CD4-positive, alpha-beta T cell treated with Interleukin-10 for 1 hour (primary cell): ENCODE measurements at places on chromosomes 16 and 17.

DNA sequence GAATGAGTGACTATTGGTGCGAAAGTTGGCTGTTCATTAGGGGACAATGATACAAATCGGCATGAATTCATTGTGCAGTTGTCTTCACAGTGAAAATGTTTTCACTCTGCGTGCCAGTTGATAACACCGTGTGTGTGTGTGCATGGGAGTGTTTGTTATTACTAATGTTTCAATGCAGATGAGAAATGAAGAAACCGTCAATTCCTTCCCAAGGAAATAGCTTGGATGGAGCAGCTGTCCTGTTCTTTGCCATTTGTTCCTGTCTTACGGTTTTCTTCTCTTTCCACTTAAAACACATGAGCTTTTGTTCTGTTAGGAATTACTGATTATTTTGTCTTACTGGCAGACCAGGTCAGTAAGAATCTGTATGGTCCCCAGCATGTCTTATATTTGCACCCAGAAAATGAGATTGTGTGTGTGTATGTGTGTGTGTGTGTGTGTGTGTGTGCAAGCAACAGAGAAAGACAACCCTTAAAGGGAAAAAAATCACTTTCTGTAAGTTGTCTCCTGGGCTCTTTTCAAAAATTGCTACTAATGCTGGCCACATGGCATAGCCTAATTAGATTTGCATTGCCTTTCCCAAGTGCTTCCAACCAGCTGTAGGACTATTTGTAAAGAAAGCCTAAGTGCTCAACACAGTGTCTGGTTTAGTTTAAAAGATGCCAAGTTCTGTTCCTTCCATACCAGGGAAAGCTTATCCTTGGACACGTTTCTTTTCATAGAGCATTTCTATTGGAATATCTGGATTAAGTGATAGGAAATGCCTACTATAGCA, 23.8 kb downstream of the SHISA9 start:
- DNase-seq: no peak

- no peak for DNase-seq
These were observed 162.9 kb downstream of the SEC14L1 start for GRCh38 chr17:77303620-77304019.

DNA sequence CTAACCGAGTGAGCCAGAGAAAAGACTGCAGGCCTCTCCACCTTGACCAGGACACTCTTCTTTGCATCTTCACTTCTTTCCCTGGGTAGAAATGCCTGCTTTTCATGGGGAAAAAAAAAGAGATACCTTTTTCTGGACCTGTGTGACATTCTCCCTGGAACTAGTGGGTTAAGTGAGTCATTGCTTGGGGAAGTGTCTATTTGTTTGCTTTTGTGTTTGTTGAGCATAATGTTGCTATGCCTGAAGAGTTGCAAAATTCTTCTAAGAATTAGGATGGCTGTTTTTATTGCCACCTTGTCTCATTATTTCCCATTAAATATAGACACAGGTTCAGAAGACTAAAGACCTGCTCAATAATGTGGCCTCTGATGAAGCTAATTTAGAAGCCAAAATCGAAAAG, 18.8 kb downstream of the CLUAP1 start:
- no peak for DNase-seq

DNA sequence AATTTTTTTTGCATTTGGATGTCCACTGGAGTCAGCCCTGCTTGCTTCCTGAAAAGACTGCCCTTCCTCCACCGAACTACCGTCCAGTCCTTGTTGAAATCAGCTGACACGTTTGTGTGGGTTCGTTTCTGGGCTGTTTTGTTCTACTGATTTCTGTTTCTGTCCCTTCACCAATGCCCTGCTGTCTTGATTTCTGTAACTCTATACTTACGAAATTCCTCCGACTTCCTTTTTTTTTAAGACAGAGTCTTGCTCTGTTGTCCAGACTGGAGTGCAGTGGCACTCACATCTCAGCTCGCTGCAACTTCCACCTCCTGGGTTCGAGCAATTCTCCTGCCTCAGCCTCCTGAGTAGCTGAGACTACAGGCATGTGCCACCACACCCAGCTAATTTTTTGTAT, 8.4 kb upstream of the GAA start:
- no peak for DNase-seq

DNA sequence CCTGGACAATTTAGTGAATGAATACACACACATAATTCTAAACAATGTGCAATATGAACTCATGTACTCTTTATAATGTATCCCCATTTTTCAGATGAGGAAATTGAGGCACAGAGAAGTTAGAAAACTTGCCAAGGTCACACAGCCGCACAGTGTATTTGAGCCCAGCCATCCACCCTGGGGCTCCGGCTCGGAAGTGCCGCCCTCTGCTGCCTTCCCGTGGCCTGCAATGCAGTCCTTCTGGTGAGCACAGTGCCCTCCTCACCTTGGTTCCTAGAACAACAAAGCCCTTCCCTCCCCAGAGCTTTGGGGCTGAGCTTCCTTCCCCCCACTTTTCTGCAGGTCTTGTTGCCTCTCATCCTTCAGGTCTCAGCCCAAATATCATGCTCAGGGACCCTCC, 63.7 kb downstream of the C16orf78 start:
- no peak for DNase-seq

DNA sequence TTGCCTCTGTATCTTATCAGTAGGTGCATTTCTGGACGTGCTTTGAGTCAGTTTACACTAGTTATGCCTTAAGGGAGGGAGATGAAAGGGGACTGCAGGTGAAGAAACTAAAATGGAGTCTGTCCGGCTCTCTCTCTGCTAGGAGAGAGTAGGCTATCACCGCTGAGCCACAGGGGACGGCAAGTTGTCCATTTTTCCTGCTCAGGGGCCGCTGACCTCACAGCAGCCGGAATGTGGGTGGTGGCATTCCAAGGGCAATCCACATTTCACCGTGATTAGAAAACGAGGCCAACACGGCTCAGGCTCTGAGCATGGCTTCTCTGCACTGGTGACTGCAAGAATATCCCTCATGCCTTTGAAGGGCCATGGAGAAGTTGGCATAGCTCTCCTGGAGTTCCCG, 19.0 kb upstream of the KLHDC4 start:
- no peak for DNase-seq

GRCh38 chr16:12166271-12166670, 189.7 kb downstream of the SNX29 start:
- DNase-seq: no peak

DNA sequence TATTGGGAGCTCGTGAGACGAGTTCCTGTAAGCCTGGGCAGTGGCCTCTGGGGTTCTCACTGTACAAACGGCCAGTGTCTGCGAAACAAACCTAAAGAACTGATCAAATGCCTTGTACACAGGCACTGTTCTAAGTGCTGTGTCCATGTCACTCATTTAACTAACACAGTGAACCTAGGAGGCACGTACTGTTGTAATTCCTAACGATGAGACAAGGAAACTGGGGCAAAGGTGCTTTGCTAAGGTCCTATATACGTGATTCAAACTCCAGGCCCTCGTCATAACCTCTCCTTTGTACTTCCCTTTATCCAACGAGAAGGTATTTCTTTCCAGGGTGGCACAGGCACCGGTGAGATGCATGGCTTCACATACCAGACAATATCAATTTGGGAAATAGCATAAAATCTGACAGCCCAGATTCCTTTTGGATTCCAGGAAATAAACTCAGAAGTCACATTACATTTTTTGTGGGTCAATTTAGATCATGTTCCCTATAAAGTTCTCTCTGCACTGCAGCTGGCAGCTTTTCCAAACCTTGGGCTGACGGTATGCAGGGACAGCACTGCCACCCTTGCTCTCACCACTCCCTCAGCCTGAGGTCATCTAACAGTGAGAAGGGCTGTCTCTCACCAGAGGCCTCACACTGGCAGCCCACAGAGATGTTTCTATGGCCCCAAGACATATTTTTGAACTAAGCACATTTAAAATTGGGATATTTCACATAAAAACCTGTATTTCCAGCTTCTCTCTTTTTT, 18.3 kb downstream of the GLYR1 start:
- no peak for DNase-seq

GRCh38 chr16:73171901-73172240, 123.9 kb upstream of the ZFHX3 start:
- DNase-seq: no peak

DNA sequence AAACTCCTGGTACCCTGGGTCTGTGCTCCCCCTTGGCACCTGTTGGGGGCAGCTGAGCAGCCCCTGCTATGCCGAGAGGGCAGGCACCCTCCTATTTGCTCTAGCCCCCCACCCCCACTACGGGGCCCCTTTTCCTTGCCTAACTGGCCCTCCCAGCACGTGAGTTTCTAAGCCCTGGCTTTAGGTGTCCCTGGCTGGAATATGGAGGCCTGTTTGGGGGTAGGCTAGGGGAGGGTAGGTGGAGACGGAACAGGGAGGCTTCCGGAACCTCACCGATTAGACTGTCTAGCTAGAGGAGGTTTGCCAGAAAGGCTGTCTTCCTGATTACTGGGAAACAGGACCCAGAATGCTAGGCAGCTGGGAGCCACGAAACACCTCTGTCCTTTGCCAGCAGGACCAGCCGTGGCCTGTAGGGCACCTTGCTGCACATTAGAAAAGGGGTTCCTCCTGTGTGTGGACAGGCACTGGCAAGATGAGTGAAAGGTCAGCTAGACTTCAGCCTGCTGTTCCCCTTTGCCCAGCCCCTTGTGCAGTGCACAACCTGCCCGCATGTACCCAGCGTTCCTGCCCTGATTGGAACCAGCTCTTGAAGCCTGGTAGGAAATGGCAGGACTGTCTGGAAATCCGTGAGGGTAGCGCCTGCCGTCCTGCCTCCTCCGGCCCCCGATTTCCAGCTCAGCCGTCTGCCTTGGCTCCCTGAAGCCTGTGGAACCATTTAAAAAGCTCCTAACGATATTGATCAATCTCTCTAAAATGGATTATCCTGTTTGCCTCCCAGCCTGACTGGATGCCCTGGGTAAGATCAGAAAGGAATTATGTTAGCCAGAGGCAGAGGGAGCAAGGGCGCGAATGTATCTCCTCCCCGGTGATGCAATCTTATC, 83.4 kb upstream of the GSE1 start:
- no peak for DNase-seq

DNA sequence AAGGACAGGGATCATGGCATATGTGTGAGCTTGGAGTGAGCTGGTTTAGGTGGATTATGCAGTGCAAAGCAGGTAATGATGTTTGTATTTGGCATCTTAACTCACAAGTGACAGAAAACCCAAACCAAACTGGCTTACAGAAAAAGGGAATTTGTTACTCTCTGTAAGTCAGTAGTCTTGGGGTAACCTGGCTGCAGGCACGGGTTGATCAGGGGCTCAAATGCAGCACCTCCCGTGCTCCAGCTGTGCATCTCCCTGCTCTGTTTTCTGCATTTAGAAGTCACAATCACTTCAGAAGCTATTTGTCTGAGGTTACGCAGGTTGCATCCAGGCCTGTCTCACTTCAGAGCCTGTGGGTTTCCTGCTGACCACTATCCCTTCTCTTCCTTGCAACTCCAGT, 354.3 kb downstream of the CPPED1 start:
- DNase-seq: no peak

DNA sequence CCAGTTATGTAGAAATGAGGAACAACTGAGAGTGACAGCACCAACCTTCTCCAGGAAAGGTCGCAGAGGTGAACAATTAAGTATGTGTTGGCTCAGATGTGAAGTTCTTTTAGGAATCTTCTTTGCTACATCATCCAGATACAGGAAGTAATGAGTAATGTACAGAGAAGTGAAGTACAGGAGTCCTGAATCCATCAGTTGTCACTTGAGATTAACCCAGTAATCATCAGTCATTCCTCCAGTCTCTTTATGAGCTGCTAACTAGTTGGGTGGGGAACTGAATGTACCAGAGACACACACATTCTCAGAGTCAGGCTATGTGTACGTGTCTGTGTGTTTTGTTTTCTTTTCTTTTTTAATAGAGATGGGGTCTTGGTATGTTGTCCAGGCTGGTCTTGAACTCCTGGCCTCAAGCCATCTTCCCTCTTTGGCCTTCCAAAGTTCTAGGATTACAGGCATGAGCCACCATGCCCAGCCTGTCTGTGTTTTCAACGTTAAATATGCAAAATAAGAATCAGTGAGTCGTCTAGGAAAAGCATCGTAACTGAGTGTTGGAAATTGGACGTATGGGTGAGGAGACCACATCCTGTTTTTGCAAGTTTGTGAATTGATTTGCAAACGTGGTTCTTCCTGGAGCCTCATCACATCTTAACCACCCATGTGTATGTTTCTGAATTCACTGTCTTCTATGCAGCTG, 19.9 kb downstream of the ZNF200 start:
- peak; percentile 67 for DNase-seq

DNA sequence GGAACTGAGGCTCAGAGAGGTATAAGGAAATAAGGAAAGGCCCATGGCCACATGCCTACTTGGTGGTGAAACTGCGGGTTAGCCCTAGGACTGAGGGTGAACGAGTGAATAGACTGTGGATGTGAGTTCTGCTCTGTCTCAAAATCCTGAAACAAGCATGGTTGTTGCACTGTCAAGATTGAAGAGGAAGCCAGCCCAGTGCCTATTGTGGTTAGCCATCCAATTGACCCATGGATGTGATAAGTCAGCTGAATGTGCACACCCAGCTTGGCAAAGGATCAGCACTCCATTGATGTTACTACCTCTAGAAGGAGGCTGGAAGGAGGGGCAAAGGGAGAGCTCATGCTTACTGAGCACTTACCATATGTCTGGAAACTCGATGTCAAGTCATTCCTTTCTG, 4.5 kb downstream of the TMEM114 start:
- no peak for DNase-seq

GRCh38 chr16:9054460-9054859, 37.0 kb upstream of the HAPSTR1 start:
- no peak for DNase-seq

- DNase-seq: no peak
These were observed 21.0 kb upstream of the PHB1 start for GRCh38 chr17:49435671-49436029.

DNA sequence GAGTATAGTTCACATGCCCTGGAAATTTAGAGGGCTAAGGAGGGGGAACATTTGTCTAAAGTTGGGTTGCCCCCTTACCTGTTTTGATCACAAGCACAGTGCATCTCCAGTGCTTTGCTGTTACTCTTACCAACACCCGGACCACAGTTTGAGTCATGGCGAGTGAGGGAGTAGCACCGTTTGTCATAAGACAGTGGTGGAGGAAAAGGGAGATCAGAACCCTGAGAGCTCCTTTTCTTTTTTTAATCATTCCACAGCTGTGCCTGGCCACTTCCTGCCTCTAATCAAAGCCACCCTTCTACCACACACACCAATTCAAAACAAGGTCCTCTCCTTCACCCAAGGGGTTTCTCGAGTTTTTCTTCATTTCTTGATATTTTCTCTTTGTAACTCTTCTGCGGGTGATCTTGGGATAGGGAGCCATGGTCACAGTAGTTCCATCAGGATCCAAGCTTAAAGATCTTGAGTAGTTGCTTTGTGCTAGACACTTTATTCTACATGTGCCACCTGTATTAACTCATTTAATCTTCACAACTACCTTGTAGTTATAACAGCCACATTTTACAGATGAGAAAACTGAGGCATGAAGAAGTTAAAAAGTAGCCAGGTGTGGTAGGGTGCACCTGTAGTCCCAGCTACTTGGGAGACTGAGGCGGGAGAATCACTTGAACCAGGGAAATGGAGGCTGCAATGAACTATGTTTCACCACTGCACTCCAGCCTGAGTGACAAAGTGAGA, 5.0 kb upstream of the MYL4 start:
- DNase-seq: peak; percentile 61

- no peak for DNase-seq
These were observed 2.4 kb upstream of the CBFB start for GRCh38 chr16:67026570-67026969.

- peak; percentile 54 for DNase-seq
These were observed at the start of gene C17orf113 for GRCh38 chr17:42050393-42051012. TSS of gene C17orf113 (minus strand) at chr17:42050601. CDS start at chr17:42043376, 7,225 bp downstream.
